ENCODE measurements at places on chromosomes 16 and 17.

- no peak for DNase-seq
These were observed 61.0 kb downstream of the CHD9 start for GRCh38 chr16:53115773-53116172.

- DNase-seq = no peak
These were observed 4.5 kb downstream of the PRSS27 start for GRCh38 chr16:2715519-2715918.

DNA sequence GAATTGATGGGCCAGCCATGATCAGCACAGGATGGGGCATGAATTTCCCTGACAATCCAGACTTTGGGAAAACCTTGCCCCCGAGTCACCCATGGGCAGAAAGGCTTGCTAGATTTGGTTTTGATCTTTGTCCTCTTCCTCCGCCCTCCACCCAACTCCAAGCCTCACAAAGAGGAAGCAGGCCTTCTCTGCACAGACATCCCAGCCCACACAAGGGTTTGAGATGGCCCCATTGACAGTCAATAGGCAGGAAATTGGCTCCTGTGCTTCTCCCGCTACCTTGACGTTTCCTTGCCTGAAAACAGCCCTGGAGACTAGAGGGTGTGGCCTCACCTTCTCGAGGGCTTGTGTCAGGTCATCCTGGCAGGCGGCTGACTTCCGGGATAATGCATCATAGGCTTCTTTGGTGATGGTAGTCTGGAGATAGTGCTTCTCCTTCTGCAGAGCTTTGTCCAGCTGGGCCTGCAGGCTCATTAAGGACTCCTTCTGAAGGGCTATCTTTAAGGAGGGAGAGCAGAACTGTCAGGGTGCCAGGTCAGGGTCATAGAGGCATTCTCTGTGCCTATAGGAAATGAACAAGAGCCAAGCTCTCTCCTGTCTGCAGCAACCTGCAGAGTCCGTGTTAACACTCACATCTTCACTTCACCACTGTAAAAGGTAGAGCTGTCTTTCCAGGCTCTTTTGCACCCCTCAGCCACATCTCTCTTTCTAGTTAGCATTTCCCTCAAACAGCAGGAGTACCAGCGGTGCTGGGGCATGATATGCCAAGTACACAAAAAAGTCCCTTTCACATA is 32.2 kb downstream of the DHX38 start:
- no peak for DNase-seq

GRCh38 chr17:17172001-17172939 is 33.9 kb downstream of the PLD6 start:
- no peak for DNase-seq

- DNase-seq = no peak
These were observed 109.6 kb upstream of the CACNG3 start for GRCh38 chr16:24146518-24146917.

DNA sequence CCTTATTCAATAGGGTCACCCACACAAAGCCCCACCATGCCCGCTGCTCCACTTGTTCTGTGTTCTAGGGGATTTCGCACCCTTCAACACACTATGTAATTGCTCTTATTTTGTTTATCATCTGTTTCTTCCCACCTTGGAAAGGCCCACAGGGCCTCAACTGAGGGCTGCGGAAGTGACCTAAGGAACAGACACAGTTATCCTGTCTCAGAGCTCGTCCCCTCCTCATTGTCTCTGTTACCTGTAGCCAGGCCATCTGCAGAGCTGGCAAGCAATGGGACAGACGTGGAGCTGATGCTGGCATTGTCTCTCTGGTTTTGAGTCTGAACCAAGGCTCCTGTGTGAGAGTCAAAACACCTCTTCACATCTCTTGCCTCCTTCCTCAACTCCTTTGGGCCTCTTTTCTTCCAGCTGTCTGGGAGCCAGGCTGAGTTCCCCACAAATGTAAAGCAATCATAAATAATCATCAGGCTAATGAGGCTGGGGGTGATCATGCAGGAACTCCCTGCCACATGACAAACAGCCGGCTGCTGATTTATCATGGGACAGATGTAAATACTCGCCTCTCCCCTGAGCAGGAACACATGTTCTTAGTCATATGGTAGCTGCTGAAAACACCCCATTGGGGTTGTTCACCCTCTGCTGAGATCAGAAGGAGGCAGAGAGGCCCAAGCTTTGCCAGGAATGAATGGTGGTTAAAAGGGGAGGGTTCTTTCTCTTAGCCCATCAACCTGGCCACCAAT is 71.9 kb downstream of the AXIN2 start:
- DNase-seq = no peak

DNA sequence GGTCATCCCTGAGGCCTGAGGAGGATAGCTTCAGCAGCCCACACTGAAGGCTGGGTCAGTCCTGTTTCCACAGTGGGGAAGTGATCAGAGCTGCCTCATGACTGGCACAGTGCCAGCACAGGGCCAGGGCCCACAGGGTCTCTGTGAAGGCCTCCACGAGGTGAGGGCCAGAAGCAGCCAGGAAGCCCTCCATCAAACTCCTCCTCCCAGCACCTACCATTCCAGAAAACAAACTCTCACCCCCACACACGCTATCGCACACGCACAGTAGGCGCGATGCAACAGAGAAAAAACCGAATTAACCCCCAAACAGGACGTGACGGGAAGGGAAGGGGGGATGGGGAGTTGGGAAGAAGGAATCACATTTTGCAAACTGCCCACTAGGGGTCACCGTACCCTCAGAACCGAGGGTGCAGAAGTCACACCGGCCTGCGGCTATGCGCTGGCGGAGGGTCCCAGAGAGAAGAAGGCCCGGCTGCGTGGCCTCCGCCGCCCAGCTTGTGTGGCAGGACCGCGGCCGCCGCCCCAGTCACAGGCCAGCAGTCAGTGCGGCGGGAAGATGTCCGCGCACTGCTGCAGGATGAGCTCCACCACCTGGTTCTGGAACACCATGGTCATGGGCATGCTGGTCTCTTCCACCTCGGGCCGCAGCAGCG is 37.6 kb downstream of the ARHGAP27 start:
- peak; percentile 26 for DNase-seq

GRCh38 chr17:33519692-33520091 is 226.6 kb upstream of the ASIC2 start:
- no peak for DNase-seq

GRCh38 chr16:31243734-31244670 is 15.8 kb upstream of the ITGAM start:
- no peak for DNase-seq

GRCh38 chr16:22688463-22688862 is 125.5 kb upstream of the HS3ST2 start:
- DNase-seq = no peak

- DNase-seq = no peak
These were observed 5.7 kb upstream of the LPO start for GRCh38 chr17:58232707-58233156.

GRCh38 chr16:20944861-20945574 is 44.4 kb downstream of the LYRM1 start:
- no peak for DNase-seq

GRCh38 chr17:80855948-80856862 is 135.4 kb upstream of the CHMP6 start:
- no peak for DNase-seq

GRCh38 chr17:16870253-16871245 is 101.4 kb downstream of the TNFRSF13B start:
- no peak for DNase-seq

DNA sequence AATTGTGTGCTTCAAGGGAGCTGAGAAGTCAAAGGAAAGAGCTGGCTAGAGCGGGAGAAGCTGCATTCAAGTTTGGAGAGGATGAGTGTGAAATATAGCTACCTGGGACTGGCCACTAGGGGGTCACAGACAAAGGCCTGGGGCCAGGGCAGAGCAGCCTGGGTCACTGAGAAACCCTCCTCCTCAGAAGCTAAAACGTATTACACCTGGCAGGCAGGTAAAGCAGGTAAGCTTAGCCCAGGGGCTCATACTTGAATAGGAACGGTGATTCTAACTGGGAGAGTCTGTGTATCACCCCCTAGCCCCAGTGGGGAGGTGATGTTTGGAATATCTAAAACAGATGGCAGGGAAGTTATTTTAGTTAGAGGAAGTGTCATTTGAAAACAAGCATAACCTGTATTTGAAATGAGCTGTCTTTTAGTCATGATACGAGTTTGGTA is 6.8 kb downstream of the KRT37 start:
- DNase-seq = no peak

DNA sequence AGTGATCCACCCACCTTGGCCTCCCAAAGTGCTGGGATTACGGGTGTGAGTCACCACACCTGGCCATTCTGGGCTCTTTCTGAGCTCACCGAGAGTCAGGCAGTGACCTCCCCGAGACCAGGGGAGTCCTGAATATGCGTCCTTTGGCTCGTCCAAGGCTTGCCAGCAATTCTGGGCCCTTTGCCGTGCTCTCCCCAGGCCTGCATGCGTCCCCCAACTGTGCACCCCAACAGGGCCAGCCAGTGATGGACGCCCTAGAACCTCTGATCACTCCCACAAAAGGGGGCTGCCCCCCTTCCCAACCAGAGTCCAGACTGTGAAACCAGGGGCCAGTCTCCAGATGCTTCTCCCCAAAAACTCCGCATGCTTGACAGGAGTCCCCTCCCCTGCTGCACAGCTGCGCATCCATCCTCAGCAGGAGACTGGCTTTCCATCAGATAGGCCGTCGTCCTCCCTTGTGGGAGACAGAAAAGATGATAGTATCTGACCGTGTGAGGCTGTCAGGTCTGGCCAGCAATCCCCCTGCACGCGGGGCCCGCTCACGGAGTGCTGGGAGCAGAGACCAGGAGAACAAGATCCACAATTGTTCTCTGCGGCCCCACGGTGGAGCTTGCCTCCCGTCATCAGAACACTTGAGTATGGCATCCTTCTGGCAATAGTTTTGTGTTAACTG is 15.5 kb downstream of the HS3ST6 start:
- no peak for DNase-seq

DNA sequence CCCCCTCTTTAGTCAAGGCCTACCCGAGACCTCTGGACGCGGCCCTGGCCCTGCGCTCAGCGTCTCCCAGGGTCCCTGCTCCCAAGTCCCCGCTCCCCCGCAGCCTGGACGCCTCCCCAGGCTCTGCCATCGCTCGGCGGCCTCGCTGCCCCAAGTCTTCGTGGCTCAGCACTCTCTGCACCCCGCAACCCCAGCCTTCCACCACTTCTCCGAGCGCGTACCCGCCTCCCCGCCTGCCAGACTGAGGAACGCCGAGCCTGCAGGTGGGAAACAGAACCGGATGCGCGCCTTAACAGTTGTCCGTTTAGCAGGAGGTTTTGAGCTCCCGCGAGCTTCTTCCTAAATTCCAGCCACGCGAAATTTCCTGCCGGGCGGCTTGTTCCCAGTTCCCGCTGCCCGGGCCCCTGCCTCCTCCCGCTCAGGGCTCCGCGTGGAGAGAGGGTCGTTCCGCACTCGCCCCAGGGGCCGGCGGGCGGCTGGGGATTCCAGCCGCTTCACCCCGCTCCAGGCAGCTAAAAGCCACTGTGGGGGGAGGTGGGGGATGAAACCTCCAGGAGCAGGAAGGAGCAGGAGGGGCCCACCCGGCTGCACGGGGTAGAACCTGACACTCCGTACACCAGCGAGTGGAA is 87.7 kb downstream of the KCNJ12 start:
- DNase-seq = no peak

- DNase-seq = no peak
These were observed 73.4 kb downstream of the HS3ST3B1 start for GRCh38 chr17:14374268-14374667.

DNA sequence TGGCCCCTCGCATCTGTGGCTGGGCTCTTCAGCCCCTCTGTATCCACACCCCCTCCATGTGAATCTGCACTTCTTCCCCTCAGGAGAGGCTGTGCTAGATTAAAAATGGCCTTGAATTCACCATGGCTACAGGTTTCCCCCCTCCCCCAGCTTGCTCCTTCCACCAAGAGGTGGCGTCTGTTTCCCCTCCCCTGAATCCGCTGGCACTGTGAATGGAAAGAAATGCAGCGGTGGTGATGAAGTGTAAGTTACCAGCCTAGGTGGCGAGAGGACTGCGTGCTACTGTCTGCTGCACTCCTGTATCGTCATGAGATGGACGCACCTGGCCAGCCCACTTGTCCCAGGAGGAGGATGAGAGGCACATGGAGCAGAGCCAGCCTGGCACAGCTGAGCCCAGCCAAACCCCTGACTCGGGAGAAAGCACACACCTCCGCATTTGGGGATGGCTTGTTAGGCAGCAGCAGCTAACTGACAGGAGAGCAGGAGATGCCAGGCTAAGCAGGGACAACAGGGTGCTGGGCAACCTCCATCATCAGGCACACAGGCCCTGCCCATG is 26.2 kb downstream of the TNFRSF13B start:
- no peak for DNase-seq

DNA sequence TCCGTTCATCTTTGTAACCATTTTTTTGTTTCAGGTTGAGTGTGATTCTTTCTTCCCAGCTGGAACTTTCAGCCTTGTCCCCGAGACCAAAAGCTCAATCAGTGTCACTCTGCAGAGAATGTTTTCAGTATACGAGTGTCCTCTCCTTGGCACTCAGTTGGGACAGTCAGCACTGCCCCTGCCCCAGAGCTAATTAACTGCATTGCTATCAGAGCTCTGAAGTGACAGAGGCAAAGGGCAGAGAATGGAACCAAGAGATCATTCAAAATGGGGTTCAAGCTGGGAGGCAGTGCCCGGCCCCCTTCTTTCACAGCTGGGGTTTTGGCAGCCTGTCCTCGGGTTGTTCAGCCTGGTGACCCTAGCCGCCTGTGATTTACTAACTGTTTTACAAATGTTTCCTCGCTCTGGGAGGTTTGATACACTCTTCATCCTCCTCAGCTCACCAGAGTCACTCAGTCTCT is 195.9 kb upstream of the TBX2 start:
- DNase-seq = no peak

DNA sequence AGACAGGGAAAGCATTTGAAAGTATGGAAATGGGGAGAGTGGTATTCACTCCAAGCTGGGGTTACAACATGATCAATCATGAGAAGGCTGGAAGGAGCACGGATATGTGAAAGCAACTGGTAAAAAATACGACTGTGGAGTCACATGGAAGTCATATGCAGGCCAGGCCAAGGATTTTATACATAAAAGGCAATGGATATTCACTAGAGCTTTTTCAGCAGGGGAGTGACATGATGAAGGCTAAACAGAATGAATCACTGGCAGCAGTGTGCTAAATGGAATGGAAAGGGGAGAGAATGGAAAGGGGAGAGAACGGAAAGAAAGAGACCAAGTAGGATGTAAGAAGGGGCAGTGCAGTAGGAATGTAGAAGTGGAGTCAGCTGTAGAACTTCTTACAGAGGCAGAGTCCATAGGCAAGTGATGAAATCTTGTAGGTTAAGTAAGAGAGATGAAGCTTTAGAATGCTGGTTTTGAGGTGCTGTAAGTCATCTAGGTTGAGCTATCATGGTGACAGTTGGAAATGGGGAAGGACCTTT is 13.0 kb upstream of the NETO2 start:
- DNase-seq = no peak

DNA sequence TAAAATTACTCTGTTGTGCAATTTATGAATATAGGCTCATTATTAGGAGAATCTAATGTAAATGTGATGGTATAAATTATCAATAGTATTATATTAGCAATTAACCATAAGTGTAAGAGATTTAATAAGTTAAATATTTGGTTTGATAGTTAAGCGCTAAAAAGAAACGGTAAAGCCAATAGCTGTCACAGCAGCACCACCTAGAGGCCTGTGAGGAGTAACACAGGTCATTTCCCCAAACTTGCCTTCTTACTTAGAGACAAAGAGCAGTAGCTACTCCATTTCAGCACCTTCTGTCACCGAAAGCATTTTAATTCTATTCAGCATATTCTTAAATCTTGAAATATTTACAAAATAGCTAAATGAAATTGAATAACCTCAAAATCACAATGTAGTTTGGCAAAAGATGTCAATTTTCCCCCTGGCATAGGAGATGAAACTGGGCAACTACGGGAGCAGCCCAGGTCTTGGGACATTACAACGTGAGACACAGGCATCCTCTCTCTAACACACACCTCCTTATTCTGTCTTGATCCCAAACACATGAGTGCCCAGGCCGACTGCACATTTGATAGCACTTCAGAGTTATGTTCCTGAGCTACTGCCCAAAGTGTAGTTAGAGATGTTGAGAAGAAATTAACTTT is 14.3 kb upstream of the DYNLRB2 start:
- peak; percentile 1 for DNase-seq
